Fibroblast of upper back skin (primary cell): ENCODE measurements at places on chromosomes 16 and 17.

GRCh38 chr16:19853132-19853741, 31.4 kb downstream of the GPRC5B start:
- no peak for DNase-seq

DNA sequence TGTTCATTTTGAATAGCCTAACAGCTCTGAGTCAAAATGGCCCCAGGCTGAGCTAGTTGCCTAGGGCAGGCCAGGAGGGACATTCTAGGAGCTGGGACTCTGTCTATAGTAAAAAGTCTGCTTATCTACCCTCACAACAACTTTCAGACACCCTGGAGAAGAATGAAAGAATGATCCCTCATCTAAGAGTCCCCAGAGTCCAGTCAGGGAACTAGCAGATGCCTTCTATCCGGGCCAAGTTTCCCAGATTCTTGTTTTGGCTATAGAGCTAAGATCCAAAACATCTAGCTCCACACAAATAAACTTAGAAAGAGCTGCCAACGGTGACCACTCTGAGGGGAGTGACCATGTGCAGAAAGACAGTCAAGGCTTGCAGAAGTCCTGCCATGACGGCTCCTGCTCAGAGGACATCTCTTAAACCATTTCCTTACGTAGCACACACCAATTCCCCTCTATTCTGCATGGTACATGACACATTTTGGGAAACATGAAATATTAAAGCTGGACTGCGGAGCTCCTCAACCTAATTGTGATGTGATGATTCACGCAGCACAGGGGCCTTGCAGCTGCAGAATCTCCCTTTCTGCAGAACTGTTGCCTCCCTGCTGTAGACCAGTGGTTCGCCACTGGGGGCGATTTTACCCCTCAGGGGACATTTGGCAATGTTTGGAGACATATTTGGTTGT, 24.2 kb downstream of the FAM20A start:
- DNase-seq: peak; percentile 83

DNA sequence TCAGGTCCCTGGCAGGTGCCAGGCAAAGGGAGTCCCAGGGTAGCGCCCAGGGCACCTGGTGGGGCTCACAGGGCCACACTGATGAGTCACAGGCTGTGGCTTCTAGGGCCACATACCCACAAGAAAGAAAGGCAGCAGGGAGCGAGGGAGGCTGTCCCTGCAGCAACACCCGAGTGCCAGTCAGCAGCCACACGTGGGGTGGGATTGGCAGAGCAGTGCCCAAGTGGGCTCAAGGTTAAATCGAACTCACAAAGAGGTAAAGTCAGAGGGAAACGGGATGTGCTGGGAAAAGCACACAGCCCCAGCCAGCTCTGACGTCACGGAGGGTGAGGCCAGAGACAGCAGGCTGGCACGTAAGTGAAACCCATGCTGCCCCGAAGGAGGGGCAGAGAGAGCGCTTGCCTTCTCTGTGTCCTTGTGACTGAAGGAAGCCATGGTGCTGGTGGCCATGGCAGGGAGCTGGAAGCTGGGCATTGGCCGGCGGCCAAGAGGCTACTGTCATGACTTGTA, 33.8 kb downstream of the FA2H start:
- no peak for DNase-seq

- peak; percentile 91 for DNase-seq
Observed at GRCh38 chr16:72848759-72849664, 198.9 kb downstream of the ZFHX3 start.

- DNase-seq: no peak
Observed at GRCh38 chr16:89983536-89983935, 35.0 kb downstream of the DEF8 start.

DNA sequence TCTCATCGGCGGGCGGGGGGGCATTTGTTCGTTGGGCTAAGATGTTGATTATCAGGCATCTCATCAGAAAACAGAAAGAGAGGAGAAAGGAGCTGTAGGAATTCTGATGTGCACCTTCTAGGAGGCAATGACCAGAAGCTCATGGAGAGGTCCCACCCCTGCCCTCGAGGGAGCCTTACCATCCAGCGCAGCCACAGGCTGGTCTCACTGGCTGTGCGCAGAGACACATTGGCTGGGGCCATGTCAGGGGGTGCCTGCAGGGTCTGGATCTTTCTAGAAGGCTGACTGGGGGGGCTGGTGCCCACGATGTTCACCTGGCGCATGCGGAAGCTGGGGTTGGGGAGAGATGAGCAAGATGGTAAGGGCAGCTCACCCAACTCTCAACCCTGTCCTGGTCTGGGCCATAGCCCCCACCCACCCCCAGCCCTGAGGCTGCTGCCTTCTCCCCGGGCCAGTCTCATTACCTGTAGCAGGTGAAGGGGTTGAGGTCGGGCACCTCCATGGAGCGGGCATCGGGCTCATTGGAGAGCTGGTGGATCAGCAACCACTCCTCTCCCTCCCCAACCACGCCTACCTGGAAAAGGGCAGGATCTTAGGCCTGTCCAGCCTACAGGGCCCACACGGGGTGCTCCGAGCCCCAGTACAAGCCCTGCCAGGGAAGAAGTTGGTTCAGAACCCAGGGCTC, 86.2 kb upstream of the CDC42EP4 start:
- DNase-seq: no peak

GRCh38 chr17:65456368-65457151, 104.9 kb downstream of the AXIN2 start:
- no peak for DNase-seq

GRCh38 chr16:84982434-84982833, 28.9 kb downstream of the ZDHHC7 start:
- no peak for DNase-seq

DNA sequence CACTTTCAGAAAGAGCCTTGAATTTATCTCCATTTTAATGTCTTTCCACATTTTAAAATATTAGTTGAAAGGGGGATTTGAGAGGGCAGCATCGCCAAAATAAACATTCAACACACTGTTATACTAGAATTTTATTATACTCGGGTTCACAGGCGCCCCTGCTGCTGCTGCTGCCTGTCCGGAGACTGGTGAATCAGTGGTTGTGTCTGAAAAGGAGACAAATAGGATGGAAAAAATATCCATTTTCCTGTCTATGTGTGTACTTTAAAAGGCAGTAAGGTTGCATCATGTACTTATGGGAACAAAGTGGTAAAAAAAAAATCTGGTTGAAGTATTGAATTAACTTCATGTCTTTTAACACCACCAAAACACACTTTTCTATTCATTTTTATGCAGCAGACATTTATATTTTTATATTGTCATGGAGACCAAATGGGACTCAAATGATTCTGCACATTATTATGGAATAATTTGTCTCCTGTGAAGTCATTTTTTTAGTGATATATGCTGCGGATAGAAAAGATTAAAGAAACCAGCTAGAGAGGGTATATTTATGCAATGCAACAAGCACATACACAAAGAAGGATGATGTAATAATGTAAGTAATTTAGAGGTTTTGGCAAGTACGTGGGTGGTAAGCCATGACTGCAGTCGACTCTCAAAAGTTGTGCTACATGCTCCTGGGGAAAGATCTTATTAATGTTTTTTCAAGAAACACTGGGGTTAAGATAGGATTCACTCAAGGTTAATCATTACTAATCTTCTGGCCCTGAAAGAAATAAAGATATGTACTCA, 759.0 kb upstream of the SOX9 start:
- DNase-seq: peak; percentile 67

GRCh38 chr17:76495663-76496400, 5.4 kb downstream of the RHBDF2 start:
- DNase-seq: no peak

DNA sequence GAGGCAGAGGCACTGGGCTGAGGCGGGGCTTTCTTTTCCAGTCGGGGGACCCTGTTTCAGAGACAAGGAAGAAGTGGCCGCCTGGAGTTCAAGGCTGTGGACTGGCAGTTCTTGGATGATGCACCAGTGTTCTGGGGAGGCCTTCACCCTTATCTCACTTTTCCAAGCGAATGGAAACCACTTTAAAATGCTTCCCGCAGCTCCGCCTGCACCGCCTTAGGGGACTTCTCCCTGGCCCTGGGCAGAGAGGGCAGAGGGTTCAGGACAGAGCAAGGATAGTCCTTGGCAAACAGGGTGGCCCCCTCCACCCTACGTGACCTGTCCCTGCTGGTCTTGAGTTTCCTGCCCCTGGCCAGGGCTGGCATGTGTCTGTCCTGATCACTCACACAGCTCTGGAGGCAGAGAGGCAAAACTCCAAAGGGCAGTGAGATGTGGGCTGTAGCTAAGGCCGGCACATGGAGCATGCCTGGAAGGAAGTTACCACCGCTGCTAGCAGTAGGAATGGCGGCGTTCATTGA, 20.6 kb downstream of the RTN4RL1 start:
- no peak for DNase-seq

- DNase-seq: peak; percentile 61
Observed at GRCh38 chr16:73058616-73059409, 10.9 kb upstream of the ZFHX3 start.

GRCh38 chr16:79050063-79050462, 550.5 kb downstream of the MAF start:
- no peak for DNase-seq

- DNase-seq: no peak
Observed at GRCh38 chr17:74677558-74678466, 34.9 kb downstream of the CD300LF start.

DNA sequence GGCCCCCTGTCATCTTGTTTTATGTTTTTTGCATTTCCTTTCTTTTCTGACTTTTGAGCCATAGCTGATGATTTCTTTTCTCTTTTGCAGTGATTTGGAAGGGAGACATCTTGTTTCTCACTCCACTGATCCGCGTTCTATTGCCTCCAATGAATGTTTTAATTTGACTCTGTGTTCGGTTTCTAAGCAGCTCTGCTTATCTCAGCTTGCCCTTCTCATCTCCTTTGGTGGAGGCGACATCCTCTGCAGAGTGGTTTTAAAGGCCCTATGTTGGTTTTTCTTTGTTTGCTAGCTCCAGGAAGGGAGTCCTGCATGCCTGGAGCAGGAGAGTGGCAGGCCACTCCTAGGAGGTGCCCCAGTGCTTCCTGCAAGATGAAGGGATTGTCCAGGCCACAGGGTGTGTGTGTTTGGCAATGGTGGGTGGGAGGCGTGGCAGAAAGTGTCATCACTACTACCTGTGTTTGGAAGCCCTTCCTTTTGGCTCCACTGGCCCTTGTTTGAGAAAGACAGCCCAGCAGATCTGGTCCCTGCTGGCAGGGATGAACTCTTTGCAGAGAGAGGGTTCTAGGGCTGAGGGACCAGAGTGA, 13.6 kb downstream of the SMPD3 start:
- DNase-seq: no peak

DNA sequence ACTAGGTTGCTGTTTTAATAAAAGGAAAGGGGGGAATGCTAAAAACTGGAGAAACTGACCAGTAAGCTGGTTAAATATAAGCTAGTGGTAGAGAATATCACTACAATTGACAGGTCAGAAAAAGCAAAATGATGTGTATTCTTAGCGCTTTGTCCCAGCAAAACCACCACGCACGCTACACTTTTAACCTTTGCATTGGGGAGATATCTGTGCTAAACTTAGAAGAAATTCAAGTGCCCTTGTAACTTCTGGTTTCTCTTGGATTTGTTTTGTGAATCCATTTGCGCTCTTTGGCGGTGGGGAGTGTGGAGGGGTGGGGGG, 1.4 kb downstream of the GAN start:
- no peak for DNase-seq

GRCh38 chr17:67658265-67658664, 59.5 kb upstream of the NOL11 start:
- DNase-seq: no peak

DNA sequence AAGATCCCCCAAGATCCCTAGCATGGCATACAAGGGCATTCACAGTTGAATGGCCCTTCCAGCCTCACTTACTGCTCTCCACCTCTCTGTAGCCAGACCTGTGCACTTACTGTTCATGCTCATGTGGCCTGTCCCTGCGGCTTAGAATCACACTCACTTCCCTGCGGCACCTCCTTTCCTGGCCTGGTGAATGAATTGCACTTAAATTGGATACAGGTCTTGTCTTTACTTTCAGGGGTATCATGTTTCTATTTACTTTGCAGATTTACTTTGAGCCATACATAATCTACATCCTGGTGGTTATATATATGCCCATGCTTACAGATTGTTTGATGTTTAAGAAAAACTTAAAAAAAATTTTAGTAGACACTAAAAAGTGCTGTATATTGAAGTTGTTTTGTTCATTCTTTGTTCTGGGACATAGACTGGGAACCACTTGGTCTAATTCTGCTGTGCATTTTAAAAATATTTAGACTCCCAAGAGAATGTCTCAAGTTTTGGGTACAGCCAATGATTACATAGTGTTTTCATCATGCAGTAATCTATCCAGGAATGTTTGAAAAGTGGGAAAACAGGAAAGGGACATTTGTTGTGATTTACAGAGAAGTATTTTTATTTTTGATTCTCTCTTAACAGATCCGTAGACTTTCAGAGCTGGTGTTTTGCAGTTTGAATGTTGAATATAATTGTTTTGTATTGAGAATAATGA, 63.9 kb downstream of the NUP88 start:
- DNase-seq: peak; percentile 45

DNA sequence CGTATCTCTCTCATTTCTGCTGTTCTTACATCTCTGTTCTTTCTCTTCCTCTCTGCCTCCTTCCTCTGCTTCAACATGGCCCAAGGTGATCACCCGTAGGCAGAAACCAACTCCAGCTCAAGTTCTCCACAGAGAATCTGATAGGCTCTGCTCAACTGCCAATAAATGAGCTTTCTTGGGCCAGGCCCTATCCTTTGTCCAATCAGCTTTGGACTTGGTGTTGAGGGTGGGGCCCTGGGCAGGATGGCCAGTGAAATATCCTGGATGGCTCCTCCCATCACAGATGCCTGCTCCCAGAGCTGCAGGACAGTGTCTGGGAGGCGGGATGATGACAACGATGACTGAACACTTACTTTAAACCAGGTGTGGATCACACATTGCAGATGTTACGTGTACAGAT, 17.4 kb upstream of the BRD7 start:
- DNase-seq: no peak

DNA sequence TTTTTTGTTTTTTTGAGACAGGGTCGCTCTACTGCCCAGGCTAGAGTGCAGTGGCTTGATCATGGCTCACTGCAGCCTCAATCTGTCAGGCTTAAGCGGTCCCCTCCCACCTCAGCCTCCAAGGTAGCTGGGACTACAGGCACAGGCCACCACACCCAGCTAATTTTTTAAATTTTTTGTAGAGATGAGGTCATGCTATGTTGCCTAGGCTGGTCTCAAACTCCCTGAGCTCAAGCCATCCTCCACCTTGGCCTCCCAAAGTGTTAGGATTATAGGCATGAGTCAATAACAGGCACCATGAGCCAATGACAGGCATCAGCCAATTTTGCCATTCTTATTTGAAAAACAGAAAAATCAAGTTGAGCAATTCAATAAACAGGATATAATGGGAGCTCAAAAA, 125.0 kb downstream of the SPAG9 start:
- DNase-seq: no peak
